ENCODE measurements at places on chromosomes 4 and X. TPM values are rescaled to one million over a fixed set of nuclear protein-coding genes. Genes with fewer than 3 reads are reported as not detected.

ALB gene
- total RNA-seq, result 391 TPM

KLHL13 gene
- 3.0 TPM for total RNA-seq

- no peak overlapping the region for H3K27ac ChIP-seq
- H3K4me1 ChIP-seq, result no peaks in the 10 kb centered on the region
- H3K4me3 ChIP-seq, result no peak overlapping the region
- no peaks in the 10 kb centered on the region for H3K36me3 ChIP-seq
- H3K27me3 ChIP-seq, result no peaks in the 10 kb centered on the region
These were observed 68.3 kb downstream of the FMR1NB start for GRCh38 chrX:148049441-148049840.

DNA sequence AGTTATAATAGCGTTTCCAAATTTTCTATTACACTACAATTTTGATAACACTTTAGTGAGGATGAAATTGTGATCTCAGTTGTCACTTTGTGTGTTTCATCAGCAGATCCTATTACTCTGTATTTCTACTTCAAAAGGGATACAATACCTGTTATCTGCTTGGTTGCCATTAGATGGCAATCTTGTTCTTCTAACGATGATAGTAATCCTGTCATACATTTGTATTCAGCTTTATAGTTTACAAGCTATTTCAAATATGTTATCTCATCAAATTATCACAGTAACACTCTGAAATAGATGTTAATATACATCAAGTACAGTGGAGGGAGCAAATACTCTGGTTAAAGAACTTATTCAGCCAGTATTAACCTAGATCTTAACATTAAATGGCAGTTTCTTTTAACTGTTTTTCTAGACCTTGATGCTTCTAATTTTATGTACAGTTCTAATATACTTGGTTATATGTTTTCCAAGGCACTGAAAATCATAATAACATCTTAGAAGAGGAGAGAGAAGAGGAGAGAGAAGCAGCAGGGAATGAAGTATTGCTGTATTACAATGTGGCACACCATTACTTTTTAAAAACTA is 292.0 kb downstream of the CCSER1 start:
- H3K36me3 ChIP-seq, result no peaks in the 10 kb centered on the region
- H3K4me1 ChIP-seq, result no peaks in the 10 kb centered on the region
- no peaks in the 10 kb centered on the region for H3K27me3 ChIP-seq
- H3K4me3 ChIP-seq, result no peak overlapping the region

GRCh38 chrX:133723930-133724329 is 261.5 kb downstream of the GPC3 start:
- H3K27ac ChIP-seq, result no peak overlapping the region
- peaks cover 7% of the 10 kb centered on the region for H3K4me1 ChIP-seq
- no peak for DNase-seq
- H3K4me3 ChIP-seq, result no peak overlapping the region

DNA sequence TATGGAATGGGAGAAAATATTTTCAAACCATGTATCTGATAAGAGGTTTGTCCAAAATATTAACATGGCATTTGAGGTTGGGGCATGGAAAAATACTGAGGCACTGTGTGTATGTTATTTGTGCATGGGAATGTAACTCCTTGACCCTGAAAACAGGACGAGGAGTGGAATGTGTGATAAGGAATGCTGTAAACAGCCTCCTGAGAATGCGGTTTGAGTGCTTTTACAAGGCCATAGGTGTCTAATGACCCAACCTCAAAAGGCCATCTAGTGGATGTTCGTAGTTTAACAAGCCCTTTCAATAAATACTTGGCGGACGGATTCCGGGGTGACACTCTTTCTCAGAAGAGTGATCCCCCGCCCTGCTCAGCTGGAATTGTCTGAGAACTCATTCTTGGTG is 162.9 kb upstream of the USP9X start:
- no peaks in the 10 kb centered on the region for H3K36me3 ChIP-seq
- H3K27ac ChIP-seq, result no peak overlapping the region
- no peaks in the 10 kb centered on the region for H3K27me3 ChIP-seq
- H3K4me1 ChIP-seq, result no peaks in the 10 kb centered on the region
- no peak for DNase-seq
- H3K4me3 ChIP-seq, result no peak overlapping the region

DNA sequence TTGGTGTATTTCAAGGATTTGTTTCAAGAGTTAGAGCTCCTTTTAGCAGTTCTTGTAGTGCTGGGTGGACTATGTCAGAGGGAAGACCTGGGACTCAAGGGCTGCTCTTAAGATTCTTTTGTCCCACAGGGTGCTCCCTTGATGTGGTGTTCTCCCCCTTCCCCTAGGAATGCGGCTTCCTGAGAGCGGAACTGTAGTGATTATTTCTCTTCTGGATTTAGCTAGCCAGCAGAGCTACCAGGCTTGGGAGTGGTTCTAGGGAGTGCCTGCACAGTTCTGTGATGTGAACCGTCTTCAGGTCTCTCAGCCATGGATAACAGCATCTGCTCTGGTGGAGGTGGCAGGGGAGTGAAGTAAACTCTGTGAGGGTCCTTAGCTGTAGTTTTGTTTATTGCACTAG is 336.8 kb downstream of the FSTL5 start:
- no peaks in the 10 kb centered on the region for H3K4me1 ChIP-seq
- DNase-seq, result no peak
- no peaks in the 10 kb centered on the region for H3K27me3 ChIP-seq
- no peak overlapping the region for H3K4me3 ChIP-seq

- no peaks in the 10 kb centered on the region for H3K36me3 ChIP-seq
- no peaks in the 10 kb centered on the region for H3K4me1 ChIP-seq
- H3K27ac ChIP-seq, result no peak overlapping the region
- DNase-seq, result no peak
These were observed 431.6 kb downstream of the GABRG1 start for GRCh38 chr4:45692131-45692735.

GRCh38 chrX:49921109-49921508 is 1.3 kb upstream of the CLCN5 start:
- H3K36me3 ChIP-seq, result no peaks in the 10 kb centered on the region
- peaks cover 18% of the 10 kb centered on the region for H3K4me1 ChIP-seq
- H3K27me3 ChIP-seq, result no peaks in the 10 kb centered on the region
- DNase-seq, result no peak
- no peak overlapping the region for H3K27ac ChIP-seq

GRCh38 chrX:53746718-53747117 is 60.2 kb upstream of the HUWE1 start:
- DNase-seq, result no peak
- no peak overlapping the region for H3K27ac ChIP-seq
- no peaks in the 10 kb centered on the region for H3K27me3 ChIP-seq
- H3K4me1 ChIP-seq, result no peaks in the 10 kb centered on the region

DNA sequence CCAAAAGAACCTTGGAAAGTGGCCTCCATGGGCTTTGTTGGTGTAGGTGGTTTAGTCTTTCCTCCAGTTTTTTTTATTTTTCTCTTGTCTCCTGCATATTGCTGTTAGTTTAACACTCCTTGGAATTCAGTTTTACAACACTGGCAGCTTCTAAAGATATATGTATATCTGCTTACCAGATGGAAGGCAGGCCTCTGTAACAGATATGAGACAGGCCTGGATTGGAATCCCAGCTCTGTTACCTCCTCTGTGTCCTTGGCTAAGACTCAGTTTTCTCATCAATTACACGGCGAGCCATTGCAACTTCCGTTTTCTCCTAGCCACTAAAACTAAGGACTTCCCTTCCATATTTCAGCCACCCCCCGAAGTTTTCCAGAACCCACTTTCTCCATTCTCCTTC is 133.4 kb upstream of the SMAD1 start:
- no peak for DNase-seq
- peaks cover 8% of the 10 kb centered on the region for H3K4me1 ChIP-seq
- H3K36me3 ChIP-seq, result no peaks in the 10 kb centered on the region
- no peak overlapping the region for H3K4me3 ChIP-seq
- no peaks in the 10 kb centered on the region for H3K27me3 ChIP-seq
- no peak overlapping the region for H3K27ac ChIP-seq
